ENCODE measurements at places on chromosomes 7 and 10.

GRCh38 chr10:43134126-43134905 is 3.9 kb upstream of the CSGALNACT2 start:
- DNase-seq = no peak

GRCh38 chr7:4655311-4655710 is 26.8 kb upstream of the FOXK1 start:
- DNase-seq = no peak

DNA sequence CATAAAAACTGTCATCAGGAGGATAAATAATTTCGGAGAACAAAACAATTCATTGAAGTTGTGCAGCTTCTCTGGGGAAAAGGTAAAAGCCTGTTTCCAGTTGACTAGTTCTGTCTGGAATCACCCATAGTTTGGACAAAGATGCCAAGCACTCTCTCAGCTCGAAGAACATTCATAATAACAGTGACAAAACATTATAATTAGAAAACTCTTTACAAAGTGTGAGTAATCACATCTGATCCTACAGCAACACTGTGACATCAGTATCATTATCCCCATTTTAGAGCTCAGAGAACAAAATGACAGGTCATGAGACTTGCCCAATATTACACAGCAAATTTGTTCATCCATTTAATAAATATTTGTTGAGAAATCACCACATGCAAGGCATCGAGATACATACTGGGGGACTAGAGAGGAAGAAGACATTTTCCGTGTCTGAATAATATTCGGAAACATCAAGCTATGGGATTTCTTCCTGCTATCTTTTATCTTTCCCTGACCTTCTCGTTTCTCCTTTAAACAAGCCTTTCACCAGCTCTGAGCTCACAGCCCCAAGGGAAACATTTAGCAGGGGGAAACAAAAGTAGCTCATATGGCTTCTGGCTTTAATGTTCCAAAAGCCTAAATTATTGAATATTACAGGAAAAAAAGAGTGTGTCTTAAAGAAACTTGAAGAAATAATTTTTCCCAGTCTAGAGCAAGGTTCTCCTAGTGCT is 123.3 kb upstream of the GHITM start:
- DNase-seq = no peak

GRCh38 chr10:47027108-47027783 is 116.0 kb downstream of the PTPN20 start:
- DNase-seq = no peak

All from stimulated activated CD8-positive, alpha-beta memory T cell treated with anti-CD3 and anti-CD28 coated beads, Interleukin-15, amount 100 ng/mL, for 4 hours (primary cell).